ENCODE measurements at places on chromosomes 2 and 18.
A peak's percentile ranks its signal among the peaks of the same experiment; 100 is the strongest.

- no peak for DNase-seq
Observed at GRCh38 chr2:172210599-172210998, 107.9 kb upstream of the DLX2 start.

DNA sequence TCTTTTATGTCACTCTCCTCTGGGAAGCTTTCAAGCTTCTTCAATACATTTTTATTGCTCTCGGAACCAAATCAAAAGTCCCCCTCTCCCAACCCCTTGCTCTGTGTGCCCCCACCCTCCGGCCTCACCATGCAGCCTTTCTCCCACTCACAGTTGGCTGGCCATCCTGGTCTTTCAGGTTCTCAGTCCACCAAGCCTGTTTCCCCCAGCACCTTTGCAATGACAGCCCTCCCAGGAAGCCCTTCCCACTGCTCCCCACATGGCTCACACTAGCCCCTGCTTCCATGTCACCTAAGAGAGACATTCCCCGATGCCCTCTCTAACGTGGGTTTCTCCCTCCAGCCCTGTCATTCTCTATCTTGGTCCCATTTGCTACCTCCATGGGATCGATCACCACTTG lies 266.6 kb downstream of the SRBD1 start:
- DNase-seq: no peak

DNA sequence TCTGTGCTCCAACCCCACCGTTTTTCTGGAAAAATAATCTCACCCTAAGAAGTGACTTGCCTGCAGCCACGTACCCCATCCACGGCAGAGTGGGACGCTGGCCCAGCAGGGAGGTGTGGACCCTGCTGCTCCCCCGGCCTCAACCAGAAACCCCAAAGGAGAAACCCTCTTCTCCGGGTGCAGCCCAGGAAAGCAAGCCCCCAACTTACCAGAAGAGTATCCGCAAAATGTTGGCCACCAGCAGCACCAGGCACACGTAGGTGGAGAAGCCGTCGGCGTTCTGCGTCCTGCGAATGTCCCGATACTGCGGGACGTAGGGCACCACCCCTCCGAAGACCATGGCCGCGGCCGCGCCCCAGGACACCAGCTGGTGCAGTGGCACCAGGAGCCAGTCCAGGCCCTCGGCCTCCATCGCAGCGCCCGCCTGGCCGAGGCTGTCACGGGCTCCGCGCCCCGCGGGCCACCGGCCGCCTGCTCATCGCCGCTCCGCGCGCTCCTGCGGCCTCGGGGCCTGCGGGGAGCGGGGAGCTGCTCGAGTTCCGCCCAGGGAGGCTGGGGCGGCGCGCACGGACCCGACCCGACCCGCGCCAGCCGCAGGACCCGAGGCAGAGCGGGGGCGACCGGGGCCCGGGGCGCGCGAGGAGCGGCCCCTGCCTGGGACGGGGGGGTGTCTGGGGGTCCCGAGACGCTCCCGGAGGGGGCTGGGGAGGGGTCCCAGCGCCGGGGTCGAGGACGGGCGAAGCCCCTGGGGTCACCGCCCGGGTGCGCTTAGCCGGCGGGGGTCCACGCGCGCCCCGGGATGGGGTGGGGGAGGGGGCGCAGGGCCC lies 725 bp downstream of the SLC66A2 start:
- DNase-seq: no peak

- DNase-seq: no peak
Observed at GRCh38 chr2:88828397-88829137, 137.1 kb downstream of the RPIA start.

- no peak for DNase-seq
Observed at GRCh38 chr2:120864981-120865380, 129.3 kb downstream of the GLI2 start.

GRCh38 chr18:23137097-23137635 lies 1.9 kb downstream of the CABLES1 start:
- no peak for DNase-seq

GRCh38 chr2:114238910-114239559 lies 203.4 kb upstream of the DPP10 start:
- DNase-seq: no peak

- DNase-seq: no peak
Observed at GRCh38 chr18:3319399-3319798, 57.5 kb downstream of the MYL12B start.

- no peak for DNase-seq
Observed at GRCh38 chr2:54348646-54349045, 92.6 kb upstream of the TSPYL6 start.

DNA sequence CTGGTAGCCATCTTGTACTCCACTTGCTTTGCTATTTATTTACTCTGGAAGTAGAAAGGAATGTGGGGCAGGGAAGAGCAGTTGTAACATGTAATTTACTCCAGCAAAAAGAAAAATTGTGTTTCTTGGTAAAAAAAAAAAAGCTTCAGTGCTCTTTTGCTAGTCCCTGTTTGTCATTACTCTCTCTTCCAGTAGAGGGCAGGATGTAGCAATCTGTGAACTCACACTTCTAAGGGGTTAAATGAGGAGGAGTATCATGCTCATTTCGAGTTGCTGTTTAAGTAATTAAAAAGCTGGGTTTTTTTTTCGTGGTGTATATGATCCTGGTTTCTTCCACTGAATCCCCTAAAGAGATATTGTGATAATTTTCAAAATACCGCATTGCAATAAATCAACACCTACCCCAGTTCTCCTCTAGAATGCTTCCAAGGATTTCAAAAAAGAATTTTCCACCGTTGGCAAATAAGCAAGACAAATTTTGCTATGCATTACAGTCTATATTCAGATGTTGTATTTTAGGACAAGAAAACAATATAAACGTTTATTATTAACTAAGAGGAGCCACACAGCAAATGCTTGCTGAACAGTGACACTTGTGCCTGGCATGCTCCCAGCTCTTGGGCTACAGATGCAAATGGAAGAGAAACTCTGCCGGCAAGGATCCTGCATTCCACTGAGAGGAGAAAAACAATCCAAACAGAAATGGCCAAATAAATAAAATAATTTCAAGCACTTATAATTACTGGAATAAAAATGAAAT lies 261.6 kb downstream of the ASXL3 start:
- no peak for DNase-seq

GRCh38 chr2:72678024-72678423 lies 147.8 kb downstream of the EXOC6B start:
- no peak for DNase-seq

- peak; percentile 62 for DNase-seq
Observed at GRCh38 chr2:240235149-240235803, 94.8 kb upstream of the OTOS start.

- DNase-seq: no peak
Observed at GRCh38 chr2:187369471-187369870, 78.6 kb downstream of the CALCRL start.

- DNase-seq: no peak
Observed at GRCh38 chr2:28752631-28753376, 1.2 kb downstream of the PPP1CB start.

DNA sequence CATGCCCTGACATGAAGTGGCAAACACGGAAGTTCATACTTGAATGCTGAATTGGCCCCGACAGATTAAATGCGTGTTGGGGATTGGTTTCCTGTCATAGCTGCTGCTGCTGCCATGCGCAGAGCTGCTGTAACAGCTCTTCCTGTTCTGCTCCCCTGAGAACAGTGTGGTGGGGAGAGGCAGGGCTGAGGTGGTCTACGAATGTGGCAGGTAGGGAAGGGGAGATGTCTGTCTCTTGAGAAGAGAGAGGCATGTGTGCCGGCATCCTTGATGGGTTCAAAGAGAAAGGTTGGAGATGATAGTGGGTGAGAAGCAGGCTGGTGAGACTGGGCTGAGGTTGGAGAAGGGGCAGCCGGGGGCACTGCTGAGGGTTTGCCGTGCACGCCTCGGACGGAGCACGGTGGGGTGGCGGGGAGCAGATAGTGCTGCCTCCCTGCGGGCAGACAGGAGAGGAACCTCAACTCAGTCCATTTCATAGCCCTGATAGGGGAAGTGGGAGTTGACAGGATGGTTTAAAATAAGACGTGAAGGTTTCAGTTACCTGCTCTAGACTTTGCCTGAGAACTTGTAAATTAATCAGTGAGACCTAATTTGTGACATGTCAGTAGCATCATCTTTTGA lies 46.1 kb downstream of the TMEM185B start:
- DNase-seq: no peak

DNA sequence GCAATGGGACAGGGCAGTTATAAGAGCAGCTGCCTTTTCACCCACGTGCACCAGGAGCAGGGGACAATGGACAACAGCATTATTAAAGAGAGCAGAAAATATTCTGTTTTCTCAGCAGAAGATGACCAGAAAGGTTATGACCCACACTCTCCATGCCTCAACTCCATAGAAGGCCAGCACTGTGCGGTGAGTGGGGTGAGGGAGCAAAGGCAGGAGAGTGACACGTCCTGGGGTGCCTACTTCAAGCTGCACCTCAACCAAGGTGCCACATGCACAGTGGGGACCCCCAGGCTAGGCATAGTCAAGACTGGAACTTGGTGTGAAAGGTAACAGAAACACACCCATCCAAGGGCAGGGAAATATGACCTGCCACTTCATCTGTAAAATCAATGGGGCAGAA lies 50.4 kb downstream of the POLR1A start:
- DNase-seq: no peak

DNA sequence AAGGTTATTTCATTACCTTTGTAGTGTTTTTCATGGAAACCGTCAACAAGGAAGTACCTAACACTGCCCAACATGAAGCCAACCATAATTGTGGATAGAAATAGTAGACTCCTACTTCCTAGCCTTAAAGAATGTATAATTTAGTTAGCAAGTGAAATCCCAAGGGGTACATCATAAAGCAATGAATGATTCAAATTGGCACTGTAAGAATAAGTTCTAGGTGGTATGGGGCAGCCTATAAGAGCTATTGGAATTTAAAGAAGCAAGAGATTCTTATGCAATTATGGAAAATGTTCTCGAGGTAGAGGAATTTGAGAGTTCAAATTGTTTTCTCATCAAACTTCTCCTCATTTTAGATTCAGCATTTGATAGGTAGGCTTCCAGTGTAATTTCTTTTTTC lies 157.9 kb downstream of the FMNL2 start:
- no peak for DNase-seq

DNA sequence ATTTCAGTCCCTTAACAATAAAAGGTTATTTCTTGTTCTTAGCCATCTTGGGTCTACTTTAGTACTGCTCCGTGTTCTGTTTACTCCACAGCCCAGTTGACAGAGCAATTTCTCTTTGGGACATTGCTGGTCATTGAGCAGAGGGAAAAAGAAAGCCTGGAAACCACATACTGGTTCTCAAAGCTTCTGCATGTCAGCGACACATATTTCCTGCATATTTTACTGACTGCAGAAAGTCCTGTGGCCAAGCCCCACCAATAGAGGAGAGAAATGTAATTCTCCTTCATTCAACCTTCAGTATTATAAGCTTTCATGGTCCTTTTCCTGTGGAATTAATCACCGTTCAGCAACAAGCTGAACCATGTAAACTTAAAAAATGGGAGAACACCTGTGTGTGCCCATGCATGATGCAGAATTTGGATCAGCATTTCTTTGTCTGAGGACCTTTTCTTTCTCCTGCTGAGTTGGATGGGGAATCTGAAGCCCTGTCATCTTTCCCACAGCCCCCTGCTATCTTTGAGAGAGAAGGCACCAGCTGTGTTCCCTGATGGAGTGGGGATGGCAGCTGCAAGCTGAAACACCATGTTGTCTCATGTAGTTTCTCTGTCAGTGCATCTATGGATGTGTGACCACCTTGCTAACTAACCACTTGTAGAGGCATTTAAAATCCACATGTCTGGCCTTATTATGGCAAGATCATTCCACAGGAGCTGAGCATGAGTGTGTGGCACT lies 431.6 kb downstream of the MEIS1 start:
- no peak for DNase-seq

- DNase-seq: no peak
Observed at GRCh38 chr2:230360028-230360427, 33.0 kb downstream of the SP140L start.

GRCh38 chr2:240451791-240452461 lies 16.5 kb downstream of the GPC1 start:
- DNase-seq: no peak

DNA sequence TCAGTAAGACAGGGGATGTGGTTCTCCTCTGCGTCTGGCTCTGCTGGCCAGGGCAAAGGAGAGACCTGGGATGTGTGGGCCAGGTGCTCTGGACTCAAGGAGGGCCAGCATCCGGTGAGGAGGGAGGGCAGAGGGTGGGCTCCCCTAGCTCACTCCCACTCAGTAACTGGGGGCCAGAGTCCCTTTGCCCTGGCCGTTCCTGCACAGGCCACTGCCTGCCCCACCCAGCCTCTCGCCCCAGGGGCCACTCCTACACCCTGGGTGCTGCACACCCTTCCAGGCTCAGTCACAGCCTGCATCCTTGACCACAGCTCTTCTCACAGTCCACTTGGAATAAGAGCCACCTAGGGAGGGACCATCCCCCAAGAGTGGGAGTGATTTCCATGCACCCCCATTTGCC lies 41.0 kb downstream of the SNED1 start:
- DNase-seq: no peak

DNA sequence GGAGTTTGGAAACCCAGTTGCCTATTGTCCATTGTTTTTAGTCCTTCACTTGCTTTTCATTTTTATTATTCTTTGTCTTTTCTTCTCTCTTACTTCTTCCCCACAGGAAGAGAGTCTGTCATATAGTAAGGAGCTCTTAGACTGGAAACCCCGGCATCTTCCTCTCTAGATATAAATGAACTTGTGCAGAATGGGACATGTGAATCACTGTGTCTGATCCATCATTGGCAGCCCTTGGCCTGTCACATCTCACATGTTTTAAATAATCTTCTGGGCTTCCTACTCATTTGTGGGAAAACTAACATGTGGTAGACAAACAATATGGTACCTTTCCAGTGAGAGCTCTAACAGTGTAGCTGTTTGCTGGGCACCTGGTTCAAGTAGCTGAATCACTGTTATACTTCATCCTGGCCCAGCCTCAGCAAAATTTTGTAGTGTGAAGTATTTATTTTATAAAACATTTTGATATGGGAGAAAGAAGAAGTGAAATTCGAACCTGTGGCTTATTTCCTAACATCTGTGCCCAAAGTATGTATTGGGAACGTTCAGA lies 112.8 kb downstream of the PHLPP1 start:
- no peak for DNase-seq

- DNase-seq: no peak
Observed at GRCh38 chr2:30336978-30337841, 105.9 kb downstream of the LBH start.

GRCh38 chr2:176725873-176726645 lies 456.8 kb downstream of the MTX2 start:
- DNase-seq: no peak

DNA sequence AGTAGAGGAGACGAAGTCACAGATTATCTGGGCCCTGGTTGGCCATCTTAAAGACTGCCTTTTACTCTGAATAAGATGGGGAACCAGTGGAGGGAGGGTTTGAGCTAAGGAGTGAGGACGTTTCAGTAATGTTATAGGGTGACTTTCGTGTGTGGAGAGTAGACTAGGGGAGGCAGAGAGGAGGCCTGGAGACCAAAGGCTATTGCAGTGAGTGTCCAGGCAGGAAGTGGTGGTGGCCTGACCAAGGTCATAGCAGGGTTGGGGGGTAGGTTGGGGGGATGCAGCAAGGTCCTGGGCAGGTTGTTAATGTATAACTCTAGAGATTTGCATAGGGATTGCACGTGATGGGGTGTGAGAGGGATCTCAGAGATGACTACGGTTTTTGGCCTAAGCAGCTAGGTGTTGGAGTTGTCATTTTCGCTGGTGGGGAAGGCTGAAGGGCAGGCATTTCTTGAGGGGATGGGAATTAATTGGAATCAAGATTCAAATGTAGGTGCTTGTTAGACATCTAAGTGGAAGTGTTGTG lies 4.9 kb downstream of the CEP192 start:
- no peak for DNase-seq

- DNase-seq: peak; percentile 92
Observed at GRCh38 chr2:218659258-218659987, at the start of the genes BCS1L and ZNF142. Gene BCS1L (plus strand): TSS chr2:218659683. CDS start chr2:218660988, 1,305 bp downstream. Gene ZNF142 (minus strand): TSS chr2:218659623. CDS start chr2:218656429, 3,194 bp downstream.

Measured in left forelimb (tissue), 1 donor.